ENCODE measurements at places on chromosomes 5 and 9. TPM values are rescaled to one million over a fixed set of nuclear protein-coding genes. Genes with fewer than 3 reads are reported as not detected.

Gene TXNDC8
- polyA plus RNA-seq: not detected

Gene ERGIC1
- 21.5 TPM for polyA plus RNA-seq

Gene FAM81B
- not detected for polyA plus RNA-seq

Gene ST6GALNAC4
- polyA plus RNA-seq: 19.8 TPM

DNA sequence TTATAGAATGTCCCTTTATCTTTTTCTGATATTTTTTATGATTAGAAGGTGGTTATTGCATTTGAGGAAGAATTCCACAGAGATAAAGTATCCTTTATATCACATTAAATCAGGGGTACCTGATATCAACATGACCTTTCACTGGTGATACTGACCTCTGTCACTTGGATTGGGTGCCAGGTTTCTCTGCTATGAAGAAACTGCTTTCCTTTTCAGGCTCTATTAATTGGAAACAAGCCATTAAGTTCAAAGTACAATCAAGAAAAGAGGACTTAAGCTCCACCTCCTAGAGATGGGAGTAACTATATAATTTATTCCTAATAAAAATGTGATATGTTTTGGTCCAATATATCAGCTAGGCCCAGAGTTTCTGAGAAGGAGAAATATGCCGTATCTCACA, 514.6 kb upstream of the TYRP1 start:
- no peaks in the 10 kb centered on the region for H3K27me3 ChIP-seq
- no peak overlapping the region for H3K4me3 ChIP-seq
- no peak overlapping the region for H3K27ac ChIP-seq
- no peak for DNase-seq

- H3K36me3 ChIP-seq: no peaks in the 10 kb centered on the region
- no peak for DNase-seq
- H3K27me3 ChIP-seq: no peaks in the 10 kb centered on the region
- H3K4me1 ChIP-seq: no peaks in the 10 kb centered on the region
Measured at GRCh38 chr5:15283076-15283475, 216.9 kb upstream of the FBXL7 start.

DNA sequence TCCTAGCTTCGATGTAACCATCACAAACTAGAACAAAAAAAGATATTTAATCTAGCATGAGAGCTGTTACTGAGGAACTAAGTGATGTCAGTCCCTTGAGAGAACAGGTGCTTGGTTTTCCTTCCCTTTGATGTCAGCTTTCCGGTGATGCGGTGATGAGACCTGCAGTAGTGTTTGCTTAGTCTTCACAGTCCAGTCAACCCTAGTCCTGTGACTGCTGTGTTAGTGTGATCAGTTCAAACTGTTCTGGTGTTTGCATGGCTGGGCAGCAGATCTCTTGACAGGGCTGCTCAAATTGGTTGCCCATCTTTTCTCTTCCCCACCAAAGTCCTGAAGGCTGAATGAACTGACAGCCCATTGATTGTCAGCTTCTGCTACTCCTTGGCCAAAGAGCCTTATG, 608.6 kb upstream of the DAB2 start:
- H3K27ac ChIP-seq: no peak overlapping the region
- peaks cover 6% of the 10 kb centered on the region for H3K4me1 ChIP-seq
- no peak overlapping the region for H3K4me3 ChIP-seq
- H3K36me3 ChIP-seq: no peaks in the 10 kb centered on the region
- peaks cover 9% of the 10 kb centered on the region for H3K27me3 ChIP-seq

GRCh38 chr5:131406975-131407638, 143.3 kb downstream of the CDC42SE2 start:
- no peak for DNase-seq
- no peak overlapping the region for H3K4me3 ChIP-seq

GRCh38 chr5:36089989-36090388, 23.3 kb upstream of the UGT3A2 start:
- H3K27me3 ChIP-seq: peaks cover 17% of the 10 kb centered on the region
- no peaks in the 10 kb centered on the region for H3K4me1 ChIP-seq
- no peaks in the 10 kb centered on the region for H3K36me3 ChIP-seq
- DNase-seq: no peak
- H3K4me3 ChIP-seq: no peak overlapping the region

DNA sequence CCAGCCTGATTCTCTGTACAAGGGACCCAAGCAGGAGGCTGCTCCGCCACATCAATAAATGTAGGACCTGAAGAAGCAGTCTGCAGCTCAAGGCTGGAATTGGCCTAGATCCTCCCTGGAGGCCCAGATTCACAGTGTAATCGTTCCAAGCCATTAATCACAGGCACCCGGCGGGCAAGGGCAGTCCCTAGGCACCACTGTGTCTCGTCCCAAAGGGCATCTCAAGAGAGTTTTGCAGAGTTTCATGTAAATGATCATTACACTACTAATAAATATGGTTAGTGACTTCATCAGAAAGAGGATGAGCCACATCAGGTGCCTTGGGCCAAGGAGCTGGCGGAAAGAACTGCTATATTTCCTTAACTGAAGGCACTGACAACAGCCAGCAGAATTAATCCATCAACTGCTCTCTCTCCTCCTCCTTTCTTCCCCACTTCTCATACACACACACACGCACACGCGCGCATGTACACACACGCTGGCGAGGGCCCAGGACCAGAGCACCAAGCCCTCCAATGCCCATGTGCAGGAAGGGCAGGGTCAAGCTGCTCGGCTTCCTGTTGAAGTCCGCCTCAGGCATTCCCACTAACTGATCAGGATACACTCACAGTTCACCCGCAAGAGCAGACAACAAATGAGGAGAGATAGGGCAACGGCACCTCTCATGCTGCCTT, 33.9 kb downstream of the GNAQ start:
- no peak overlapping the region for H3K4me3 ChIP-seq
- H3K36me3 ChIP-seq: no peaks in the 10 kb centered on the region
- no peak for DNase-seq
- H3K27ac ChIP-seq: no peak overlapping the region
- H3K27me3 ChIP-seq: no peaks in the 10 kb centered on the region

DNA sequence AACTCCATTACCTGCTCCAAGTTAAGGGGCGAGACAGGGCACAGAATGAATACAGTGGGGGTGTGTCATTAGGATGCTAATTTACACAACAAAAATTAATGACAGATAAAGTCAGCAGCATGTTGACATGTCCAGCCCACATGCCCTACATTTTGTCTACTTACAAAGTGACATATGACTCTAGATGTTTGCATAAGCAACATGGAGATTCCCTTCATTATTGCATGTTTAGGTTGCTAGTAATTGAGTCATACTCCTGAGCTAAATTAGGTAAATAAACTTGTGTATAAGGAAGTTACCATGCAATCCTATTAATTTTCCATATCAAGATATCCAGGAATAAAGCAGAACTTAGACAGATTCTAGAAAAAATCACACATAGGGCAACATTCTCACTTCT, 232.2 kb downstream of the PDE4D start:
- H3K36me3 ChIP-seq: no peaks in the 10 kb centered on the region
- peaks cover 6% of the 10 kb centered on the region for H3K4me1 ChIP-seq
- H3K4me3 ChIP-seq: no peak overlapping the region
- H3K27ac ChIP-seq: no peak overlapping the region
- no peak for DNase-seq
- H3K27me3 ChIP-seq: no peaks in the 10 kb centered on the region

DNA sequence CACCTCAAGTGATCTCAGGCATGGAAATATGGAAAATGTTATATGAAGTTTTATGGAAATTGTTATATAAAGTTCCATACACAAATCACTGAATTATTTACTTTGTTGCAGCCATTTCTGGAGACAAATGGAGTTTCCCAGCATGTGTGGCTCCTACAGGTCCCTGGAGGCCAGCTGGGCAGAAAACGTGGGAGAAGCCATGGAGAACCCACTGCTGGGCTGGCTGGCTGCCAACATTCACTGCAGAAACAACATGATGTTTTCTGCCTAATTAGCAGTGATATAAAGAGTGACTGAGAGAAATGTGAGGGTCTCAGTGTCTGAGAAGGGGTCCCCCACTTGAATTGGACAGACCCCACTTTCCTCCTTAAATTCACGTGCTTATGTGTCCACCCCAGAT, 208.8 kb upstream of the IRX2 start:
- no peak overlapping the region for H3K27ac ChIP-seq
- H3K36me3 ChIP-seq: no peaks in the 10 kb centered on the region
- DNase-seq: no peak
- H3K4me3 ChIP-seq: no peak overlapping the region
- H3K4me1 ChIP-seq: no peaks in the 10 kb centered on the region

- H3K36me3 ChIP-seq: no peaks in the 10 kb centered on the region
- peaks cover 5% of the 10 kb centered on the region for H3K4me1 ChIP-seq
- H3K4me3 ChIP-seq: no peak overlapping the region
- H3K27ac ChIP-seq: no peak overlapping the region
Measured at GRCh38 chr9:136329211-136329627, 1.9 kb downstream of the GPSM1 start.

- H3K27me3 ChIP-seq: peaks cover 8% of the 10 kb centered on the region
- H3K4me1 ChIP-seq: no peaks in the 10 kb centered on the region
Measured at GRCh38 chr5:107484281-107484680, 186.5 kb downstream of the EFNA5 start.

DNA sequence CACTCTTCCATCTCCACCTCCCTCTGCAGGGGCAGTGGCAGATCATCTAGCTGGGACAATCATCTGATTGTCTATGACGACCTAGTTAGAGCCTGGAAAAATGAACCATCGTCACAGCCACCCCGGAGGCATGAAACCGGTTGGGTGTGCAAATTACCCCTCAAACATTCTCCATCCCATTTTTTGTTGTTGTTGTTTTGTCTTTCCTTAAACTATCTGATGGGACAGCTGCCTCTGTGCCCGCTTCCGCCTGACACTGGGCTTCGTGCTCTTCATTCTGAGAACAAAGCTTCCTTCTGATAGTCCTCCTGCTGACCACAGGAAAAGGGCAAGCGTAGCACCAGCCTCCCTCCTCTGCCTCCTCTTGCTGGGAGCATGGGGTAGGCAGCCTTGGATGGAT, 7.0 kb upstream of the NDST1 start:
- H3K36me3 ChIP-seq: no peaks in the 10 kb centered on the region
- H3K4me1 ChIP-seq: no peaks in the 10 kb centered on the region
- H3K27ac ChIP-seq: no peak overlapping the region
- DNase-seq: no peak

Measured in naive thymus-derived CD8-positive, alpha-beta T cell (primary cell).